ENCODE measurements at places on chromosomes 4 and X.

DNA sequence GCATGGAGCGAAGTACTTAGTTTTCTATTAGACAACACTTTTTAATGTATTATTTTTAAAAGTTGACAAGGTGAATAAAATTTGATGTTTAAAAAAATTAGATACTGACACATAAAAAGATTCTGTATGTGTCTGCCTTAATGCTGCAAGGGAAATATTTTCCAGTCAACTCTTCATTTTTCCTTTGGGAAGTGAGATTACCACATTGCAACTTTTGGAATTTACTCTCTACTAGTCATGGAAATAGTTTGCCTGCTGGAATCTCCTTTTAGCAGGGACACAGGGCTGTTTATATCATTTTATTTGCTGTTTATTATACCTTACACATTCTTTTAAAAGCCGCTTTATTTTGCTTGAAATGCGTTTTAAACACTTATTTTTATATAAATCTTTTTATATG is 135.1 kb downstream of the MID1 start:
- H3K4me3 ChIP-seq, result no peak overlapping the region
- peak; percentile 42 for DNase-seq
- no peaks in the 10 kb centered on the region for H3K36me3 ChIP-seq
- H3K4me1 ChIP-seq, result peaks cover 32% of the 10 kb centered on the region
- H3K27ac ChIP-seq, result peak overlapping the region; percentile 90

- peak; percentile 60 for DNase-seq
- no peak overlapping the region for H3K27ac ChIP-seq
- H3K4me1 ChIP-seq, result no peaks in the 10 kb centered on the region
- H3K4me3 ChIP-seq, result no peak overlapping the region
These were observed 77.4 kb downstream of the WDR19 start for GRCh38 chr4:39259571-39260330.

GRCh38 chr4:99847362-99847976 is 30.8 kb downstream of the DAPP1 start:
- no peak overlapping the region for H3K4me3 ChIP-seq
- no peaks in the 10 kb centered on the region for H3K27me3 ChIP-seq
- no peak overlapping the region for H3K27ac ChIP-seq
- no peak for DNase-seq
- H3K36me3 ChIP-seq, result no peaks in the 10 kb centered on the region

- no peaks in the 10 kb centered on the region for H3K4me1 ChIP-seq
- peak; percentile 54 for DNase-seq
- H3K27me3 ChIP-seq, result no peaks in the 10 kb centered on the region
- peaks cover 2% of the 10 kb centered on the region for H3K36me3 ChIP-seq
- no peak overlapping the region for H3K4me3 ChIP-seq
These were observed 10.9 kb downstream of the MTMR1 start for GRCh38 chrX:150704030-150704613.

Data from cardiac muscle cell (in vitro differentiated cells and primary cell).